ENCODE measurements at places on chromosomes 7 and 10.

- no peak for DNase-seq
These were observed 49.0 kb downstream of the ZRANB1 start for GRCh38 chr10:124990671-124991625.

GRCh38 chr10:104123397-104123796 is 1.4 kb downstream of the SFR1 start:
- no peak for DNase-seq

GRCh38 chr10:14616955-14617730 is 157.6 kb downstream of the FAM107B start:
- no peak for DNase-seq

DNA sequence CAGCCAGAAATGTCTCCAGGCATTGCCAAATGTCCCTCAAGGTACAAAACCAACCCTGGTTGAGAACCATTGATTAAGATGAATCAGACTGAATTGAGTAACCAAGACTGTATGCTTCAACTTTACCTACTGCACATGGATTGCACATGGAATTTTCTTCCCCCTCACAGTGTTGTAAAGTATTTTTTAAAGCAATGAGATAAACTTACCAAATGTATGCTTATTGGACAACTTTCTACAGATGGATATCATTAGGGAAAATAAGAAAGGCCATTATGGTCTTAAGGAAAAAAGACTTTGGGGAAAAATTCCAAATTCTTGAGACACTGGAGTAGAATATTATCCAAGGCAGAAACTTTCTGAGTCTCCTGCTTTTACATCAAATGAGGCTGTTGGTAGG is 20.9 kb upstream of the MTPN start:
- DNase-seq, result no peak

DNA sequence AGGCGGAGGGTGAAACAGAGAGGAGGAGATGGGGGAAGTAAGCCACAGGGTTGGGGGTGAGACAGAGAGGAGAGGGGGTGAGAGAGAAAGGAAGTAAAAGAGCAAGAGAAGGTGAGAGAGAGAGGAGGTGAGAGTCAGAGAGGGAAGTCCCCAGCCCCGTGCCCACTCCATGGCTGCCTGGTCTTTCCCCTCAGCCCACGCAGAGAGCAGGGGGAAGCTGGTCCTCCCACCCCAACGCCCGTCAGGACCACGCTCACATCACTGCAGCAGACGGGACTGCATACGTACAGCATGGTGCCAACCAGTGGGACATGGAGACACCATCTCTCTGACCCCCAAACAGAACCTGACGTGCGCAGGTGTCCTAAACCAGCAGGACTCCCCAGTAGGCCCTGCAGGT is 12.1 kb upstream of the PDGFA start:
- DNase-seq, result no peak

Data from cortex of kidney (tissue), 1 donor.